ENCODE measurements at places on chromosomes 3 and 15.
A peak's percentile ranks its signal among the peaks of the same experiment; 100 is the strongest.

GRCh38 chr3:196219194-196219969, 3.0 kb downstream of the SLC51A start:
- DNase-seq, result no peak

GRCh38 chr15:99413955-99414754, 151.6 kb upstream of the MEF2A start:
- no peak for DNase-seq

GRCh38 chr3:188294823-188295487, 141.0 kb downstream of the LPP start:
- no peak for DNase-seq

GRCh38 chr15:23072633-23073032, 33.3 kb upstream of the TUBGCP5 start:
- DNase-seq, result no peak

GRCh38 chr3:39755100-39755499, 54.3 kb upstream of the MYRIP start:
- DNase-seq, result no peak

GRCh38 chr3:115100806-115101205, 46.3 kb downstream of the ZBTB20 start:
- DNase-seq, result no peak

DNA sequence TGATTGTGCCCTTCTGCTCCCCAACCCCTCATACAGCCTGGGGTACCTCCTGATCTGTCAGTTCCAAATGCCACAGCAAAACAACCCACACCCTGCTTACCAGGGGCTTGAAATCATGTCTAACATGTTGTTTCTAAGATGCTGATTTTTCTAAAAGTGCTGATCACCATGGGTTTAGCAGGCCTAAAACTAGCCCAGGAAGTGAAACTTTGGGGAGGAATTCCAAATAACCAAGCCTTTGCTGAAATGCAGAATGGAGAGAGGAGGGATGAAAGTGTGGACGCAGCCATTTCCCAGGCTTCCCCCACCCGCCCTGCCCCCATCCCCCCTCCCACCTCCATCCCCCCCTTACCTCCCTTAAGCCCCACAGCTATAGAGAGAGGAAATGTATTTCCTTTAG, 2.0 kb upstream of the HRH1 start:
- DNase-seq, result no peak

DNA sequence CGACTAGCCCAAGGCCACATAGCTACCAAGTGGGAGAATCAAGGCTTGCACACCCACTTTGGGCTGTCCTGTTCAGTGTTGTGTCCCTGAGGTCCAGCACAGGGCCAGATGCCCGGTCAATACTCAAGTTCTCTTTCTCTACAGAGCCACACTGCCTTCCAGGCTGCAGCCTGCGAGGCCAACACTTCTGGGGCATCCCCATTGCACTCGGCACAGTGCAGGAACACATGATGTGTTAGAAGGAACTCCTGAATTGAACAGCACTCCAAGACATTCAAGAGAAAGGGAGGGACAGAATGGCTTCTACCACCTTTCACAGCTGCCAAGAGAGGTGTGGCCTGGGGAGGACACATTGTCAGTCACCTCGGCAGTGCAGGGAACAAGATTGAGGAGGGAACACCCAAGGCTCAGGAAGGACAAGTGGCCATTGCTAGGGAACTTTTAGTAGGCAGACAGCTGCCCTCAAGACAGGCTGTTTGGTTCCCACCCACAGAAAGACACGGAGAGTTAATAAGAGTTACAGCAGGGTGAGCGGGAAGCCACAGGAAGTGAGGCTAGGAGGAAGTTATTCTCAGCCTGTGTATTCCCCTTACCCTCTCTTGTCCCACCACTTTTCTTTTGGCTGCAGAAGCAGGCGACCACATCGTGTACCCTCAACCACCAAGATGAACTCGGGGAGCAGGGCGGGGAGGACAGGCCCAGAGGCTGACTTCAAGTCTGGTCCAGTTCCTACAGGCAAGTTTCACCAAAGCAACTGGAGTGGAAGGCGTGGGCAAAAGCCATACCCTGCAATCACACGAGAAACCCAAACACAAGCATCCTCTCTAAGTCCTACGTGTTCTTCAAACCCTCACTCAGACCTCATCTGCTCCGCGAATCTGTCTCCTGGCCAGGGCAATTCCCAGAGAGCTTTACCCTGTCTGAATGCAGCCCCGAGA, 69.4 kb downstream of the SRGAP3 start:
- DNase-seq, result no peak

DNA sequence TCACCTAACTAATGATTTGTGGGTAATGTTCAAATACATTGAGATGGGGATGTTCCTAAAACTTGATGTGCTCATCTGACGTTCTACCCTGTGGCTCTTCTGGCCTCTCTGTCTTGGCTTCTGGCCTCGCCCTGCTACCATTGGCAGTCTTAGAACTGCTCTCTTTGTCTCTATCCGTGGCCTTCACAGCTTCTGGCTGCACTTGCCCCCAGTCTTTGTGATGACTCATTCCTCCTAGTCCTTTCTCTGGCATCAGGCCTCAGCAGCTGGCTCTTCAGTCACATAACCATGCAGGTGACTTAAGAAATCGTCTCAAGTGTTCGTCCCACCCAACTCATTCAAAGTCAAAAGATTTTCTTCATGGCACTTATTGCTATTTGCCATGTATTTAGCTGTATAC, 188.1 kb downstream of the BBX start:
- no peak for DNase-seq

DNA sequence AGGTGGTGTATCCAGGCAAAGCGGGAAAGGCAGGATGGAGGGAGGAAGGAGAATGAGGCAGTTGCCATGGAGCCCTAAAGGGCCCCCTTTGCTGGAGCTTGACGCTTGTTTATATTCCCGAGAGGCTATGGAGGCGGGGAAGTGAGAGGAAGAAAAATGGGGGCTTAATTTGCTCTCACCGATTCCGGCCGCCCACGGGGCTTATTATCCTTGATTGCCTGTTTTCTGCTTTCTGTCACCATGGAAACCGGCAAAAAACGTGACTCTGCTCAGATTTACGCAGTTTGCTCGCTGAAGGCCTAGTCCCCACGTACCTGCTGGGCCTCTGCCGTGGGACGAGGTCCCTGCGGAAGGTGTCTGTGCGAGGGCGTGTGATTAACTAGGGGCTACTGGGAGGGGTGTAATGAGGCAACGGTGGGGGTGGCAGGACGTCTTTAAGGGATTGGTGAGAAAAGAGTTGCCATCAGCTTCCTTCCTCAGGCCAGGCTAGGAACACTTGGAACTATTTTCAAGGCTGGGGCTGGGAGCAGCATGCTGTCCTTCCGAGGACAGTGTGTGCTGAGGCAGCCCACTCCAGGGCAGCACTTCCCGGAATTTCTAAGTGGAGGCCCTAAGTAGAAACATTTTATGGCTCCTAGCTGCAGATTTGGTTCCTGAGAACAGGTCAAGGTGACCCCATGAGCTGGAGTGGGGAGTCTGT, 110.8 kb upstream of the NDN start:
- peak; percentile 37 for DNase-seq

DNA sequence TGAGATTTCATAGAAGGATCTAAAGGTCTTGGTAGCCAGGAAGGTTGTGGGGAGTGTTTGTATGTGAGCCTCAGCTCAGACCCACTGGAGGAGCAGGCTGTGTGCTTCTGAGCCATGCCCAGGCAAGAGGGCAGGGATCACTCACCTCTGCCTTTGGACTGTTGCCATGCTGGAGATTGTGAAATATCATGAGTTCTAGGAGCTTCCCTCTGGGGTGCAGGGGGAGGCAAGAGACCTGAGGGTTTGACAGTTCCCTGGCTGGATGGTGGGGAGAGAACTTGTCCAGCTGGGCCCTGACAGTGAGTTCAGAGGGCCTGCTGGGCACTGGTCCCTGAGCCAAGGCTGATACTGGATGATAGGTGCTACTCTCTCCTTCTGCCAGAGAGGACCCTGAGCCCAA, 6.0 kb downstream of the SLC6A1 start:
- no peak for DNase-seq

- no peak for DNase-seq
Observed at GRCh38 chr15:48101376-48101961, 19.3 kb upstream of the SLC24A5 start.

DNA sequence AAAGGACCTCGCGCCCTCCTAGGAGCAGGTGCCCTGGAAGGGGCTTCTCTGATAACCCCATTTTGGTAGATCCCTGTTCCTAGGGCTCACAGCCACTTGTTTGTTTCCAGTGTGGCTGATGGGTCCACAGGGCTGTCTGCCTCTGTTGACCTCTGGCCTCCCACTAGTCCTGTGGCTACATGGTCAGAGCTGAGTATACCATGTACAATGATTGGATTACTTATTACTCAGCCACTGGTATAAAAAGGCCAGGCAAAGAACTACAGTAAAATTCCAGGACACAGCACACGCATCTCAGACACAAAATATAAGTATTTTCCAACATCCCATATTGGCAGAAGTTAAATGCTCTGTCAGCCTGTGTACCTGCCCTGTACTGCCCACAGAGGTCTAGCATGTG, 277.3 kb downstream of the GABRG3 start:
- no peak for DNase-seq

DNA sequence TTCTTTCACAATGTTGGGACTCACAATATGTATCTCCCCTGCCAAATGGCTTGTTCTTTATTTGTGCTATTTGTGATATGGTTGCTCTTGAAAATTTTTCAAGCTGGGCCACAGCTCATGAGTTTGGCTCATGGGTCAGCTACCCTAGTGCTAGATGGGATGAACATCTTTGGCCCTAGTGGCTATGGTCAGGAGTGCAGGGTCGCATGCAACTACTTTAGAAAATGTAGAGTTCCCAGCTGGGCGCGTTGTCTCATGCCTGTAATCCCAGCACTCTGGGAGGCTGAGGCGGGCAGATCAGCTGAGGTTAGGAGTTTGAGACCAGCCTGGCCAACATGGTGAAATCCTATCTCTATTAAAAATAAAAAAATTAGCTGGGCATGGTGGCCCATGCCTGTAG, 55.8 kb downstream of the POLR2M start:
- no peak for DNase-seq

- no peak for DNase-seq
Observed at GRCh38 chr15:67175643-67176071, 78.8 kb downstream of the AAGAB start.

DNA sequence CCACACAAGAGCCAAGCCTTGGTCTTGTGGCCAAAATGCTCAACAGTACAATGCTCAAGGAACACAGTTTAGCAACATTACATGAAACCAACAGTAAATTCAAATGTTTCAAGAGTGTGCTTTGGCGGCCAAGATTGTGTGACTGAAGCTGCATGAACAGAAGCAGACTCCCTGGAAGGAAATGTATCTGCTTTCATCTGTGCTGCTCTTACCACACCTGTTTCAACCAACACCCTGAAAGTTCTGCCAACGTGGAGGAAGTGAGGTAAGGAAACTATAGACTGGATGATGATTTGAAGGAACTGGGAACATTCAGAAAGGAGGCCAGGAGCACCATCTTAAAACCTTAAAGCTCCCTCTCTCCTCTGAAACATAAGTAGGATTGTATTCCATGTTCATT, 55.7 kb downstream of the MB21D2 start:
- no peak for DNase-seq

DNA sequence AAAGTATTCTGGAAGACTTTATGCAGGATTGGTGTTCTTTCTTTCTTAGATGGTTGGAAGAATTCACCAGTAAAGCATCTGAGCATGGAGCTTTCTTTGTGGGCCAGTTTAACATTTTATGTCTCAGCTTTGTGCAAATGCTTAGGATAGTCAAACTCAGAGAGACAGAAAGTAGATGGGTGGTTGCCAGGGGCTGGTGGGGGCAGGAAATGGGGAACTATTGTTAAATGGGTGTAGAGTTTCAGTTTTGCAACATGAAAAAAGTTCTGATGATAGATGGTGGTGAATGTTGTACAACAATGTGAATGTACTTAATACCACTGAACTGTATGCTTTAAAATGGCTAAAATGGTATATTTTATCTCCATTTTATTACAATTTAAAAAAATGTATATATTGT, 24.8 kb downstream of the SPCS1 start:
- DNase-seq, result no peak

- peak; percentile 82 for DNase-seq
Observed at GRCh38 chr3:85780806-85781205, 822.0 kb downstream of the CADM2 start.

DNA sequence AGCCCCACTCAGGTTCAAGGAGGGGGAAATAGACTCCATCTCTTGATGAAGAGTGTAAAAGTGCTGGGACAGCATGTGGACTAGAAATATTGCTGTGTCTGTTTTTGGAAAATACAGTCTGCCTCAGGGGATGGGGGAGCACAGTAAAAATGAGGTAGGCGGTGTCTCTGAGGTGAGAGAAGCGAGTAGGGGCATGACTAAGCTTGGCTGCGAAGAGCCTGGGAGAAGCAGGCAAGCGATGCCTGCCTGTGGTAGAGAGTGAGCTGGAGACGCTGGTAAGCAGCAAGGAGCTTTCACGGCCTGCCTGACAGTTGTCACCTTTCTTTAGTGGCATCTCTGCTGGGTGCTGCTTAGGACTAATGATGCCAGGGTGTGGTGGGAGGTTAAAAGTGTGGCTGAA, 49.0 kb upstream of the DCLK3 start:
- DNase-seq, result no peak

GRCh38 chr15:71752604-71753289, 57.6 kb upstream of the NR2E3 start:
- peak; percentile 38 for DNase-seq

GRCh38 chr3:69306239-69307185, 79.4 kb downstream of the FRMD4B start:
- DNase-seq, result peak; percentile 59

- DNase-seq, result no peak
Observed at GRCh38 chr3:100682854-100683760, 26.2 kb upstream of the TFG start.

Data from glutamatergic neuron (in vitro differentiated cells).